ENCODE measurements at places on chromosomes 1 and 21.

- no peak for DNase-seq
These were observed 8.6 kb upstream of the TACSTD2 start for GRCh38 chr1:58585581-58586151.

GRCh38 chr1:119428991-119429390, 14.0 kb downstream of the HSD3B2 start:
- DNase-seq = no peak

GRCh38 chr1:164562061-164562460, 3.1 kb downstream of the PBX1 start:
- DNase-seq = no peak

DNA sequence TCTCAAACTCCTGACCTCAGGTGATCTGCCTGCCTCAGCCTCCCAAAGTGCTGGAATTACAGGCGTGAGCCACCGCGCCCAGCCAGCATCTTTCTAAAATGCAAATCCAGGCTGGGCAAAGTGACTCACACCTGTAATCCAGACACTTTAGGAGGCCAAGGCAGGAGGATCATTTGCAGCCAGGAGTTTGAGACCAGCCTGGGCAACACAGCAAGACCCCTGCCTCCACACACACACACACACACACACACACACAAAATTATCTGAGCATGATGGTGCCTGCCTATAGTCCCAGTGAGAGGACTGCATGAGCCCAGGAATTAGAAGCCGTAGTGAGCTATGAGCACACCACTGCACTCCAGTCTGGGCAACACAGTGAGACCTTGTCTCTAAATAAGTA, 16.8 kb upstream of the PABPC4 start:
- DNase-seq = no peak

- DNase-seq = no peak
These were observed 42.7 kb downstream of the TBX15 start for GRCh38 chr1:118945489-118945888.

- DNase-seq = no peak
These were observed 16.8 kb downstream of the TNFSF4 start for GRCh38 chr1:173190101-173190936.

DNA sequence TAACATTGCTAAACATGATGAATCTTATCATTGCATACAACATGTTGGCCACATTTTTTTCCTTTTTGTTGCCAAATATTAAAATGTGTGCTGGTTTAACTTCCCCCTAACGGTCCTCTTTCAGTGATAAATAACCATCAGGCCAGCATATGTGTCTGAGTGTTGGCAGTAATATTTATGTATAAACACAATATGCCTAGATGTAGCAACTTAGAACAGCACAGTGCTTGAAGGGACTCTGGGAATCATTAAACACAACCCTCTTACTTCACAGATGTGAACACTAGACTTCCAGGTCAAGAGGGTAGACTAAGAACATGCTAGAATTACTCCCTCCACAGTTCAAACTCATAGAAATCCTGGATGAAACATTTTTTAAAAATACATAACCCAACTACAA, 581.8 kb downstream of the PLPP3 start:
- no peak for DNase-seq

DNA sequence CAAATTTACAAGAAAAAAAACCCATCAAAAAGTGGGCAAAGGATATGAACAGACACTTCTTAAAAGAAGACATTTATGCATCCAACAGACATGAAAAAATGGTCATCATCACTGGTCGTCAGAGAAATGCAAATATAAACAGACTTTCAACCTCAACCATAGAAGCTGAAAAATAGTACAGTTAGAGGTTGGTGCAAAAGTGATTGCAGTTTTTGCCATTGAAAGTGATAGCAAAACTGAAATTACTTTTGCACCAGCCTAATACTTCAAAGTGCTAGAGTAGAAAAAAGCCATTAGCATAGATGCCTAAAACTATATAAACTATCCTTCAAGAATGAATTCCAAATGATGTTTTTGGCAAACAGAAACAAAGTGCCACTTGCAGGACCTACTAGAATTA, 365.8 kb upstream of the DPYD start:
- no peak for DNase-seq

GRCh38 chr1:221683681-221684080, 58.2 kb downstream of the DUSP10 start:
- DNase-seq = no peak

DNA sequence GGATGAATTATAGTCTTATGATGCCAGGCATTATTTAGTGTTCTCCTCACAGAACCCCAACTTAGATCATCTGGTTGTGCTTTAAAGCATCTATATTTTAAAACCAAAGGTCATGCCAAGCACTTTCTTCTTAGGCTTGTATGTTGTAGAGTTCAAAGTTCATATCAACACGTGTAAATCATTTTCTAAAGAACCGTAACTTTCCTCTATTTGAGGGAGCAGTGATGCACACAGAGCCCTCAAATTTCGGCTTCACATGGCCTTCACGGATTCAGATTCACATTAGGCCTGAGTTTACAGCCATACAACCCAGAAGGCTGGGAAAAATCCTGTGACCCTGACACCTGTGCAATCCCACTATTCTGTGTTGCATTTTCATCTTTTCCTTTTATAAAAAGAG, 52.1 kb upstream of the SEC16B start:
- no peak for DNase-seq

GRCh38 chr1:42381280-42381673, 685 bp downstream of the RIMKLA start:
- DNase-seq = no peak

DNA sequence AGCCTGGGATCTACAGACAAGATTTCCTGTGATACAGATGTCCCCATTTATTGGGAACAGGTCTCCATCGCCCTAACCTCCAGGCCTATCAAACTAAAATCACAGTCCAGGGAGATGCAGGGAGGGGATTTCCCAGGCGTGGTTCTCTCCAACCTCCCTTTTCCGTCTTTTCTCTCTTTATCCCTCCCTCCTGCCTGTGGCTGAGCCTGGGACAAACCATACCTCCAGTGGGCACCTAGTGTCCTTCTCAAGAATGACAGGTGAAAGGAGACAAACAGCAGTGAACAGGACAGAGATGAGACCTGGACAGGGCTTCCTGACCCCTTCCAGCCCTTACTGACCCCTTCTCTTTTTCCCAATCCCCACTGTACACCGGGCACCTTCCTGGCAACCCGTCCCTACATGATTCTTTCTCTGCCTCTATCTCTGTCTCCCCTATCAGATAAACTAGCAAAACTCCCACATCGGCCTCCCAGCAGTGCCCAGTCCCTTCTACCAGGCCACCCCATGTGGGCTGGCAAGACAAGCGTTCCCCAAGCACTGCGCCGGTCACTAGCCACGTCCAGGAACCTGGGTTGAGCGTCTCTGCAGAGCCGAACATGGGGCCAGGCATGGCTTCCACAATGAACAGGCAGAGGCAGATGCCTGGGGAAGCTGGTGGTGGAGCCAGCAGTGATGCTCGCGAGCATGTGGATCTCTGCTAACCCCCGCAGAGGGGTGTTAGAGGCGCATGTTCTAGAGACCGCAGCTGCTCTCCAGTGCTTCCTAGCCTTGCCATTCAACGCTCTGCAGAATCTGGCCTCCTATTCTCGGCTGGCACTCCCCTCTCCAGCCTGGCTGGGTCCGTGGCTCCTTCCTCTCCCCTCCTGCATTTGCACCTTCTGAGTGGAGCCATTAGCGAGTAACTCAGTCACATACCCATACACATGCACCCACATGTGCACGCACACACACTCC, 54.7 kb downstream of the ELK4 start:
- no peak for DNase-seq

DNA sequence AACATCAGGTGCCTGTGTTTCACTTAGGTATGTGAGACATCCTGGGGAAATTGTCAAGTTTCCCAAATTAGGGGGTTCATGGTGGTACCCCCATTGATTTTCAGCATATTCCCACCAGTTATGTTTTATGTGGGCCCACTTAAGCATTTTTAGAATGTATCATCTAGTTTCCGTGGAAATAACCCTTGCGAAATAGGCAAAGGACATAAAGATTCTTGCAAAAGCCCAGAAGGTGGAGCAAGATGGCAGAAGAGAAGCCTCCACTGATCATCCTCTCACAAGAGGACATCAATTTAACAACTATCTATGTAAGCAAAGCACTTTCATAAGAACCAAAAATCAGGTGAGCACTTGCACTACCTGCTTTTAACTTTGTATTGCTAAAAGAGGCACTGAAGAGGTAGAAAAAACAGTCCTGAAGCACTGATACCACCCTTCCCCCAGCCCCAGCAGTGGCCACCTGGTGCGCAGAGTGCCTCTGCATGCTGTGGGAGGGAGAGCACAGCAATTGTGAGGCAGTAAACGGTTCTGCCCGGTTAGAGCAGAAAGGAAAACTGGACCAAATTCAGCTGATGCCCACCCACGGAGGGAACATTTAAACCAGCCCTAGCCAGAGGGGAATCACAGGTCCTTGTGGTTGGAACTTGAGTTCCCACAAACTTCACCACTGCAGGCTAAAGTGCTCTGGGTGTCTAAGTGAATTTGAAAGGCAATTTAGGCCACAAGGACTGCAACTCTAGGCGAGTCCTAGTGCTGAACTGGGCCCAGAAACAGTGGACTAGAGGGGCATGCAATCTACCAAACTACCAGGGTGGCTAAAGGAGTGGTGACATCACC, 23.2 kb downstream of the MCOLN2 start:
- no peak for DNase-seq

DNA sequence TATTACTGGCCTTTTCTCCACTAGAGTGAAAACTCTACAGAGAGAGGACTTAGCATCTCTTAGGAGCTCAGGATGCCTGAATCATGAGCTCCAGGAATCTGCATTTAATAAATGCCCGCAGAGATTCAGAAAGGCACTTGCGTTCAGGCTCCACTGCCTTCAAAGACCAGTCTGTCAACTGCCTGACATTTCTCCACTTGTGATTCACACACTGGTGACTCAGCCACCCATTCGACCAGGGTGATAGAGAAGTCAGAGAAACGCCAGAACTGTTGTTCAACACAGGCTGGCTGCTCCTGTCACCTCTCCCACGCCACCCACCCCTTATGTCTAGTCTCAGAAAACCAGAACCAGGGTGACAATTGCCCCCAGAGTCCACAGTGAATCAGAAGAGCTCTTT, 26.9 kb upstream of the LBR start:
- DNase-seq = no peak

DNA sequence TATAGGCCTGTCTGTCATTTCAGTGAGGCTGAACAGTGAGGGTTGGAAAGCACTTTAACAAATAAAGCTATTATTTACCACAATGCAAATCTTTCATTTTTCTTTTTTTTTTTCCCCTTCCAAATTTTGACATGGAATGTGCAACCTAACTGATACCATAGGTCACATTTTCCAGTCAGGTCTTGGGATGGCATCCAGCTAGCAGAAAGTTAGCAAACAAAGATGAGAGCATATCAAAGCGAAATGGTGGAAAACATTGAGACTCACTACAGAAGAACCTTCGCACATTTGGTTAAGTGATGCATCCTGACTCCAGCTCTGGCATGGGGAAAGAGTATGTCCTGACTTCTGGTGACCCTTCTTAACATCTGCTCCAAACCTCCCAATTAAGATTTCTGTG, 105.1 kb upstream of the L1TD1 start:
- no peak for DNase-seq

DNA sequence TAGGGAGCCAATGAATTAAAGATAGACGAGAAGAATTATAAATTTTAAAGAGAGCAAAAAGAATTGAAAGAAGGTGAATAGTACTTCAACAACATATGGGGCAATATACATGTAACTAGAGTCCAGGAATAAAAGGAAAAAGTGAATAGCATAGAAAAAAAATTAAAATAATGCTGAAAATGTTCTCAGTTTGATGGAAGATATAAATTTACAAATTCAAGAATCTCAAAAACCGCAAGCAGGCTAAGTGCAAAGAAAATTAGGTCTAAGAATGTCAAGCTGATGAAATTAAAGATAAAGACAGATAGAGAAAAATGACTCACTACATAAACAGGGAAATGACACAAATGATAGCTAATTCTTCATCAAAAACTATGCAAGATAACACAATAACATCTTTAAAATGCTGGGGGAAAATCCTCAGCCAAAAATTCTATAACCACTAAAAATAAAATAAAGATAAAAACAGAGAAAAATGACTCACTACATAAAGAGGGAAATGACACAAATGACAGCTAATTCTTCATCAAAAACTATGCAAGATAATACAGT, 326.3 kb downstream of the TBX15 start:
- DNase-seq = no peak

DNA sequence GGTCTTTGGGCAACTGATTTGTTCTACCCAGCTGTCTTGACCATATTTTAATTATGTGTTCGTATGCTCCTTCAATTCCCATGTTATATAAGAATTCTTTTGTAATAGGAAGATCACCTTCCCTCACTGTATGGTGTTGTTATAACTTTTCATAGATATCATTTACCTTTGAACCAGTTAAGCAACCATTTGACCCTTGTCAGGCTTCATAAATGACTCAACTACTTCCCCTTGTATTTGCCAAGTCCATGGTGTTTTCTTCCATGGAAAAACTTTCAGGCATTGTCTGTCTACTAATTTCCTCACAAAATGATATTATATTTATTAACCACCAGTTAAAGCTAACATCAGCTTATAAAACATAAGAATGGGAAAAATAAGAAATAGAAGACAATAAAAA, 5.1 kb downstream of the BPNT1 start:
- DNase-seq = no peak

DNA sequence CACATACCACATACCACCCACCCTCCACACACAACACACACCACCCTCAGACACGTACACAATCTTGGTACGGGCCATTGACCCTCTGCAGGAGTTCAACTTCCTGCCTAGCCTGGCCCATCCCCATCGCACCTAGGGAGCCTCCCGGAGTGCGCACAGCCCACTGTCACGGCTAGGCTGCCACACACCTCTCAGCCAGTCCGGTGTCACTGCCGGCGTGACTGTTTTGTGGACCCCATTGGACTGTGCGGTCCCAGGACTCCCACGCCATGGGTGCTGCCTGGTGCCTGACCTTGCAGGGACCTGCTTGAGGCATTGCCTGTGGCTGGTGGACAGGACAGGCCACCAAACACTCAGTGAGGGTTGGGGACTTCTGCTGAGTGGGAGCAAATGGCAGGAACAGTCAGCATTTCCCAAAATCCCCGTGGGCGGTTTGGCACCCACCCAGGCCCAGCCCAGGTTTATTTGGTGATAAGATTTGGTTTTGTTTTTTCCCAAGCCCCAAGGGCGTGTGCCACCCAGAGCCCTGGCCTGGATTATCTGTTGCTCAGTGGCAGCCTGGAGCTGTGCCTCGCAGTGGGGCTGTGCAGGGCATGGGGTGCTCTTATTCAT, 27.7 kb downstream of the RAB7B start:
- DNase-seq = no peak

GRCh38 chr1:45334308-45335245, 5.4 kb upstream of the TOE1 start:
- DNase-seq = no peak

GRCh38 chr1:66278260-66279021, 255.5 kb upstream of the SGIP1 start:
- DNase-seq = no peak

DNA sequence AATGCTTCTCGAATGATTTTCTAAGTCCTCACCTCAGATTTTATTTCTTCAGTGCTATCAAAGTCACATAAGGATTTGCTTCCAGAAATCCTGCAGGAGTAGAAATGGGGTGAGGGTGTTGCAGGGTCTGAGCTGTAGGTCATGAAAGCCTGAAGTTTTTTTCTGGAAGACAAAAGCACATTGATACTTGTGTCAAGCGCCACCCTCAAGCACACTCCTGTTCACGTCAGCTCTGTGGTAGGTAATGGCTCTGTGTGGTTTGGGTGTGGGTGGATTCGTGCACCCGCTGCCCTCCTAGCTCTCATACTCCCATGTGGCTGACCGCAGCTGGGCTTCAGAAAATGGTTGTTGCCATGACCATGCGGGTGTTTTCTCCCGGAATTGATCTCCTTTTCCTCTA, 39.9 kb downstream of the AKNAD1 start:
- no peak for DNase-seq
